Dorsolateral prefrontal cortex (tissue), 122 donors: ENCODE measurements at places on chromosomes 11 and 22.

- DNase-seq = no peak
Observed at GRCh38 chr22:46457502-46458488, 79.6 kb downstream of the CELSR1 start.

GRCh38 chr11:118929501-118930093 lies 3.9 kb upstream of the BCL9L start:
- peak; percentile 71 for DNase-seq

GRCh38 chr11:34154059-34154875 lies 48.8 kb downstream of the NAT10 start:
- DNase-seq = no peak

DNA sequence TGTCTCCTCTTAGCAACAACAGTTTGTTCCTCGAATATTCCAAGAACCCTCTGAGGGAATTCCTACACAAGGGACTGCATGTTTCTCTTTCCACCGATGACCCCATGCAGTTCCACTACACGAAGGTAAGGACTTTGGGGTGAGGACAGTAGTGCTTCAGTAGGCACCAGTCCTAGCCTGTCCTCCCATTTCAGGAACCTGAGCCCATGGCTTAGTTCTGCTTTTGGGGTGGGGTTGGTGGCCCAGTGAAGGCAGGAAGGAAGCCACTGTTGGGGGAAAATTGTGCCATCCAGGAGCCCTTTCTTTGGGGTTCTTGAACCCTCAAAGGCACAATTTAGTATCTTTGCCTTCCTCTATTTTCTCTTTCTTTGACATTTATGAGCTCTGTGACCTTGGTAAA lies 38.2 kb downstream of the RNF141 start:
- DNase-seq = no peak

DNA sequence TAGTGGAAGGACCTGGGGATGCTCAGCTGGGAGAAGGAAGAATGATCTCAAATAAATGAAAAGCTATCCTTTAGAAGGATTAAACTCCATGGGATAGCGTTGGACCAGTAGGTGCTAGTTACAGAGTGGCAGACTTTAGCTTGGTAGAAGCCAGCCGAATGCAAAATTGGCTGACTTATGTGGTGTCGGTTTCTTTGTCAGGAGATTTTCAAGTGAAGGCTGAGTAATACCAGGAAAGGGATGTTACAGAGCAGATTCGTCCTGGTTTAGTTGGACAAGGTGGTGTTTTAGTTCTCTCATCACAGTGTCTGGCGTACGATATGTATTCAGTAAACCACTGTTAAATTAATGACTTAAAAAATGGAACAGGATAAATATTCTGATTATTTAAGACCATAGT lies 26.0 kb downstream of the FDX1 start:
- DNase-seq = no peak

DNA sequence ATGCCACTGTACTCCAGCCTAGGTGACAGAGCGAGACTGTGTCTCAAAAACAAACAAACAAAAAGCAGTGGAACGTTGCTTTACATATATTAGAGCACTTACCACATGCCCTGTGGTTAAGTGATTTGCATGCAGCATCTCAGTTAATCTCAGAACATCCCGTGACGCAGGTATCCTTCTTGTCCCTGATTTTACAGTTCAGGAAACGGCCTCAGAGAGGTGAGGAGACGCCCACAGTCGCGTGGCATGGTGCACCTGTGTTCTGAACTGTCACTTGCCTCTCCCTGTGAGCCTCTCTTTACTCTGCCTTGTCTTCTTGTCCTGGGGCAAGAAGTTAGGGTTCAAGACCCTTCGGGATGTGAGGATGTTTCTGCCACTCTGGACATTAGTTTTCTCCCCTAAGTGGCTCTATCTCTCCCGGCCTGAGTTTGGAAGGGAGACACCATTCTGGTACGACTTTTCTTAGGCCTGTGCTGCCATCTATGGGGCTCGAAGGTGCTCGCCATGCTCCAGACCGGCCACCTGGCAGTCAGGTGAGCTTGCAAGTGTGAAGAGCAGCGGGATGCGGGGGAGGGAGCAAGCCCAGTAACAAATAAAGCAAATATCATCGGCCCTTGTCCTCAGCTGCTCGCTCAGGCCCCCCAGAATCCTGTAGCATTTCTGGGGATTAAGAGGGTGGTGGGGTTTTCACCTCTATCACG lies 25.6 kb downstream of the YWHAH start:
- peak; percentile 76 for DNase-seq

- DNase-seq = peak; percentile 32
Observed at GRCh38 chr11:944711-945470, 19.2 kb downstream of the AP2A2 start.

DNA sequence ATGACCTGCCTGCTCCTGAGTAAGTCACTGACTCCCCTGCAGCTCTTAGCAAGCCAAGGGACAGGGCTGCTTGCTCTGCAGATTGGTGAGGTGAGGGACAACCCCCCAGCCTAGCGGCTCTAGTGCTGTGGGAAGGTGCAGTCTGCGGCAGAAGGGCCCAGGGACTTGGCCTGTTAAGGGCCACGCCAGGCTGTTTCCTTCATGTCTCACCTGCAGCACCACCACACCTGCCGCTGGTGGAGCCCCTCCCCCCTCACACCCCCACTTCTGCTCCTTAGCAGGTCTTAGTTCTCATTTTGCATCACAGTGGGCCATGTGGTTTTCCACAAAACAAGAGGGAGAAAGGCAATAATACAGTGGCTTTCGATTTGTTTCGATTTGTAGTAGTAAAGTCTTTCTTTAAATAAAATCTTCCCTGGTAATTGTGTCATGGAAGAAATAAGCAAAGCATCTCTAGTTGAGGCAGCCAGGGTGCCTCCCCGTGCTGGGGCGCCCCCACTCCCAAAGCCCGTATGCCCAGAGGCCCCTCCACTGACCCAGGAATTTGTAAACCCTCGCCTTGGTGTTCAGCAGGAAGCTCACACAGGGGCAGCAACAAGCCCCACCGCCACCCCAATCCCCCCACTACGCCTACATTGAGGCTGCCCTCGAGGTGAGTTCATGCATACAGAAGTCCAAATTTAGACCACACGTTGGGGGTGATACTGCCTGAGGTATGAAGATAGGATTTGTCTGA lies 86.5 kb upstream of the CLDN5 start:
- DNase-seq = no peak

DNA sequence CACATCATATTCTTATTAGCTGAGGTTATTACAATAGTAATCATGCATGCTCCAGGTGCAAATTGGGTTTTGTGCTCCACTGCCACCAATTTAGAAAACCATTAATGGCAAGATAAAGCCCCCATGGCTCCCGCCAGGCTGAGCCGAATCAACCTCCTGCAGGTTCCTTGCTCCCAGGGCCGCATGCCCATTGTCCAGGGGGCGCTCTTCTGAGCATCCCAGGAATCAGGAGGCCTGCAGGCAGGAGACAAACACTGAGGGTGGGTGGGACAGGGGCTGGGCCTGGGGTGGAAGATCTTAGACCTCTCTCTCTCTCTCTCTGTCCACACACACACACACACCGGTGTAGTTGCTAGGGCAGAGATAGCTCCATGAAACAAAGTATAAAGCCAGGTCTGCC lies 57.4 kb downstream of the BUD13 start:
- no peak for DNase-seq

- no peak for DNase-seq
Observed at GRCh38 chr11:843818-844692, 1.4 kb downstream of the TSPAN4 start.

GRCh38 chr11:82234256-82234655 lies 499.4 kb downstream of the FAM181B start:
- peak; percentile 57 for DNase-seq

- peak; percentile 31 for DNase-seq
Observed at GRCh38 chr11:2940147-2940920, 11.1 kb upstream of the PHLDA2 start.

- no peak for DNase-seq
Observed at GRCh38 chr11:105942921-105943320, 79.1 kb downstream of the MSANTD4 start.

- peak; percentile 67 for DNase-seq
Observed at GRCh38 chr11:945986-946385, 20.3 kb downstream of the AP2A2 start.

DNA sequence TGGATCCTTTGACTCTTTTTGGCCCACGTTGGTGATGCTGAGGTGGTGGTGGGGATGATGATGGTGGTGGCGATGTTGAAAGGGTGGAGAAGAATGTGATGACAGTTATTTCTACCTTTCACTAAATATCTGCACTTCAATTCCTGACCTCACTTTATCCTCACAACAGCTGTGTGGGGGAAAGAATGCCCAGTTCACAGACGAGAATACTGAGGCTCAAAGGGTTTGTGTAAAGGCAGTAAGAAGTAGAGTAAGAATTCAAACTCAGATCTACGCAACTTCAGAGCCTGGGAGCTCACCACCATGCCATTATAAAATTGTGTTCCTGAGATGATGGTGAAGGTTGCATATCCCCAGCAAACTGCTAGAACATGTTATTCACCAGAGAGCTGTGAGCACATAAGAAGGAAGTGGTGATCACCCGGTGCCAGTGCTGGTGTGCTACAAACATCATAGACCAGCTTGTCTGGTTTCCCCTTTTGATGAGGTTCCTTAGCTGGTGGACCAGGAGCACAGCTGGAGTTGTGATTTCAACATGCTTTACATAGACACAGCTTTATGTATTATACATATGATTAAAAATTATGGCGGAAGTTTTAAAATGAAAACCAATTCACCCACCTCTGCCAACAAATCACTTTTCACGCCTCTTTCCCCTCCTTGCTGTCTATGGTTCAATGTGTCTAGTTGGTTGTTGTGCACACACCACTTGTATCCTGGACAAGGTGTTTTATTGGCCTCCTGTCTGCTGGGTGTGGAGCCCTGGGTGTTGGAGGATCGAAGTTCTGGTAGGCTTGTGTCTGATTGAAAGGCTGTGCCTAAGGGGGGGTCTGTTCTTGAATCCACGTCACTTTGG lies 6.2 kb downstream of the ST14 start:
- DNase-seq = no peak

DNA sequence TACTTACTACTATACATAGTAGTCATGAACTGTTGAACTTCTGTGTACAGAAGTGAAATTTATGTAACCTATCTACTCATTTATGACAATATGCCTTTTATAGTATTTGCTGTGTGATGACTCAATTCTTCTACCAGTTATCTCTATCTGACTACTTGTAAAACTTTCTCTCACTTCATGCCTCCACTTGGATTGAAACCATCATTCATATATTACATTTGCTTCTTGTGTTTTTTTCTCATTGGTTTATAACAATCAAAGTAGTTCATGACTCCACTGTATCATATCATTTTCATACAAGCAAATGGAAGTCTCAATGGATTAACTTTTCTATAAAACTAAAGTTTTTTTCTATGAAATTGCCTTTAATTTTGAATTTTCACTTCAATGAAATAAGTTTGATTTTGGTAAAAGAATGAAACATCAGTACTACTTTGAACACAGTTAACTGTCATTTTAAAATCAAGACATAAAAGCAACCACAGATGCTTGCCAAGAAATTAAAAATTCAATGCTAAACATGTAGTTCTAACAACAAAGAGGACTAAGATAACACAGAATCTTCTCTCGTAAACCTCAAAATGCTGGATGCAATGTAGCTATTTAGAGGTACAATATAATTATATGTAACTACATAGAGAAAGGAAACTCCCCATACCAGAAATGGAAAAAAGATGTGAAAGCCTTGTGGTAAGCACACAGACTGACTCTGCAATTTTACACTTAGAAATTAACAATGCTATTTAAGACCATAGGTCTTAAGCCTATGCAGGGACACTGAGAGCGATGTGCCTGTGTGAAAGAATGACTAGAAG lies 27.6 kb upstream of the EXPH5 start:
- DNase-seq = no peak

DNA sequence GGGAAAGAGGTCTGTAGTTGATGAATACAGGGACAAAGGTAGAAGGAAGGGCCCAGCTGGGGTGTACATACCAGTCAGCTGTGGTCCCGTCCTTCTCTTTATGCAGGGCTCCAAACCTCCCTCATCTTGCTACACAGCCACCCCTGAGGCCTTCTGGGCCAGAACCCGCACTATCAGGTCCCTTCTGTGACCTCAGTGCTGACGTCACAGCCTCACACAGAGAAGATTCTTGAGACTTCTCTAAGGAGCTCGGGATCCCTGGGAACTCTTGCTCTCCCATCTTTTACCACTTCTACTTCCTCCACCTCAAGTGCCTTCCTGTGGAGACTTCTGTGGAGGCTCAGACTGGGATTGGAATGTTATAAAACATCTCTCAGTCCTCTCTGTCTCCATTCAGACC lies at the start of gene UBQLN3:
UBQLN3 (minus strand) TSS at position 155 of the 400 bp plus-strand sequence. CDS start 399 bp downstream, outside the sequence.
- no peak for DNase-seq

DNA sequence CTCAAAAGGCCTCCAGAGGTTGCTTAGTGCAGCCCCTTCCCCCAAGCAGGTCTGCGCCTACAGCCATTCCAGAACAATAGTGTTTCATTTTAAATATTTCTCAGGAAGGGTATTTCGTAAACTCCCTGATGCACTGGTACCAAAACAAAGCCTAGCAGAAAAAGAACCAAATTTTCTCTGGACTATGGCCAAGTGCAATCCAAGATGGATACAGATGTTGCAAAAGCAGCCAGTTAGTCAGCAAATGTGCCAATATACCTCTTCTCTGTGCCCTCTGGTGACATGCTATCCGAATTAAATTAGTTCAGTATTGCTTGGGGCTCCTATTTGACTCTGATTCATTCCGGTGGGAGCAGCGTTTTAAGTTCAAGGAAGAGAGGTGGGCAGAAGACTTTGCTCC lies 247.8 kb downstream of the NTM start:
- DNase-seq = no peak

- DNase-seq = no peak
Observed at GRCh38 chr11:110032957-110033570, 60.1 kb upstream of the ZC3H12C start.

DNA sequence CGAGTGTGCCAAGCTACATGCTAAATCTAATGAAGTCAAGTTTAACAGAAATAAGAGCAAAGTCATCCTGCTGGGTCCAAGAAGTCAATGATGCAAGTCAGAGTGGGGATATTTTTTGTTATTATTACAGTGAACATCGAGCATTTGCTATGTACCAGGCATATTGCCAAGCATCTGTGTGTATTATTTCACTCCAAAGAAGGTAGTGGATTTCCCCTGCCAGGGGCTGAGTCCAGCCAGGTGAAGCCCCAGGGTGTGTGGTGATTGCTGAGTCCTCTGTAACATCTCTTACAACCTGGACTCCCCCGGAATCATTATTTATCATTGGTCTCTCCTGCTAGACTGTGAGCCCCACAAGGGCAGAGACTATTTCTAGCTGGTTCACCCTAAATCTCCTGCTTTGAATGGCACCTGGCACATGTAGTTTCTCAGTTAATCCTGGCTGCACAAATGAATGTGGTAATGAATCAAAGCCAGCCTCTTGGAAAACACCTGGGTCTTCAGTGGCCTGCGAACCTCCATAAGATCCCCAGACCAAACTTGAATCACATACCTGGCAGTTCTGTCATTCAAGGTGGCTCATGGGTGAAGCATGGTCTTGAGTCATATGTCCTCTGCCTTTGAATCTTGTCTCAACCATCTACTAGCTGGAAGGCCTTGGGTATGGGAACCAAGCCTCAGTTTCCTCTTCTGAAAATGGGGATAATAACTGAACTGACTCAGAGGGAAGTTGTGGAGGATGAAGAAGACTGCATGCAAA lies 549.2 kb downstream of the MIAT start:
- no peak for DNase-seq

DNA sequence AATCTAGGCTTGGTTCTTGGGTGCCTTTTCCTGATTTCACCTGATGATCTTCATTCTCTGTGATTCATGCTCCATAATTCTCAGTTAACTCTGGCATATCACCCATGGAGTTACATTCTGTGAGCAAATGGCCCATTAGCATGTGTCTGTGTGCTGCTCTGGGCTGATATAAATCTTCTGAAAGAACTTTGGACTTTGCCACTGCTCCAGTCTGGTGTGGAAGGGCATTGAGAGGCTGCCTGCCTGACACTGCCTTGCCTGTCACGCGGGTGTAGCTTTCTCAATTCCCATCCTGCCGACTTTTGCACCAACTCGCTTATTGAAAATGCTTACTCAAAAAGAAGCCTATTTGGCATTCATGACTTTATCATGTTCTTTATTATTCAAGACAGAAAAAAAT lies 42.2 kb downstream of the FAT3 start:
- no peak for DNase-seq
